ENCODE measurements at places on chromosomes 4 and X. TPM values are rescaled to one million over a fixed set of nuclear protein-coding genes. Genes with fewer than 3 reads are reported as not detected.
A peak's percentile ranks its signal among the peaks of the same experiment; 100 is the strongest.

DNA sequence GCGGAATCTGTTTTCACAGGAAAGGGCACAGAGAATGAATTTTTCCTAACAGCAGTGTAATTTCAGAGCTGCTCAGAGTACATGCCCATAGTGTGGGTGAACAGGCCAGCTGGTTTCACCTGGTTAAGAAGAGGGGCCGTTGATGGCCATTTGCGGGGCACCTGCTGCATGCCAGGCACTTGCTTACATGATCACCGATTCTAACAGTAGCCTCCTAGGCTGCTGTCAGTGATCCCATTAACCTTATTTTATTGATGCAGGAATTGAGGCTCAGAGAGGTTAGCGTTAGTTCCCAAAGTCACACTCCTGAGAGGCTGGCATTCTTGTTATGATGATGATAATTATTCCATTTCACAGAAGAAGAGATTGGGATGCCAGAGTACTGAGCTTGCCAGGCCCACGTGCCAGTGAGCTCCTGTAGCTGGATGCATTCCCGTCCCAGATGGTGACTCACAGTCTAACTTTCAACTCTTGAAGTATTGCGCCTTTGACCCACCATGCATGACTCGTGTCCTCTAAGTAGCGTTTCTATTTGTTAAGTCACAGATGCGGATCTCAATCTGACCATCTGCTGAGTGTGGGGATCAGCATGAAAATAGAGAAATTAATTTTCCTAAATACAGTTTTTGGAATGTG, 76.5 kb downstream of the PSAPL1 start:
- peak; percentile 80 for DNase-seq
- no peaks in the 10 kb centered on the region for H3K27me3 ChIP-seq
- H3K4me3 ChIP-seq = no peak overlapping the region
- H3K4me1 ChIP-seq = no peaks in the 10 kb centered on the region
- H3K36me3 ChIP-seq = no peaks in the 10 kb centered on the region

DNA sequence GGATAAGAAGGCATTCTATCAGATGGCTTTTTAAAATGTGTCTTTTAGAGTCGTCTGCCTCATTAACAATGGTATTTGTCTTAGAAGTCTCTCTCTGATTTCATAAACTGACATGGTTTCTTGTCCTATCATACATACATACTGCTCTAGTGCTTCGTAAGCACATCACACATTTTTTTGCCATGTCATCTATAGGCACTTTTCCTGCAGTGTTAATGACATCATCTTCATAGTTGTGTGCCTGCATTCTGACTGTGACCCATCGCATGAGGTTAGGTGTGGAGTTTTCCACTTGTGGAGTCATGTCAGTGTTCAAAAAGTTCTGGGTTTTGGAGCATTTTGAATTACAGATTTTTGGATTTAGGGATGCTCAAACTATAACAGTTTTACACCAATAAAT, 361.6 kb upstream of the SPOCK3 start:
- H3K27ac ChIP-seq = no peak overlapping the region
- H3K4me3 ChIP-seq = no peak overlapping the region
- no peak for DNase-seq
- no peaks in the 10 kb centered on the region for H3K27me3 ChIP-seq
- H3K4me1 ChIP-seq = no peaks in the 10 kb centered on the region
- no peaks in the 10 kb centered on the region for H3K36me3 ChIP-seq

DNA sequence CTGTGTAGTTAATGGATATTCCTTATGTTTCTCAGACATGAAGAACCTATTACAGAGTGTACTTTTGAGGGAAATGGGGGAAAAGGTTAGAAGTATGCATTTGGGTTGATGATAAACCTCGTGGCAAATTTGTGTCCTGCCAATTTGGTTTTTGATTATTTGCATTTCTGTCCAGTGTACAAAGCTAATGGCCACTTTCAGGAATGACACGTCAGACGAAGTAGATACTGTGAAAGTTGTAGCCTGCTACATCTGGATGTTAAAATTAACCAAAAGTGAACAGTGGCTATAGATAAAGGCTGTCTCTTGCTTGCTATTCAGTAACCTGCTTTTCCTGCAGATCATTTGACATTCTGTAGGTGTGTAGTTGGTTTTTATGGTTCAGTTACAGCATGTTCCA, 1.0 kb downstream of the PRDX4 start:
- peak overlapping the region; percentile 62 for H3K4me3 ChIP-seq
- peaks cover 5% of the 10 kb centered on the region for H3K4me1 ChIP-seq
- DNase-seq = no peak
- H3K27me3 ChIP-seq = no peaks in the 10 kb centered on the region

DNA sequence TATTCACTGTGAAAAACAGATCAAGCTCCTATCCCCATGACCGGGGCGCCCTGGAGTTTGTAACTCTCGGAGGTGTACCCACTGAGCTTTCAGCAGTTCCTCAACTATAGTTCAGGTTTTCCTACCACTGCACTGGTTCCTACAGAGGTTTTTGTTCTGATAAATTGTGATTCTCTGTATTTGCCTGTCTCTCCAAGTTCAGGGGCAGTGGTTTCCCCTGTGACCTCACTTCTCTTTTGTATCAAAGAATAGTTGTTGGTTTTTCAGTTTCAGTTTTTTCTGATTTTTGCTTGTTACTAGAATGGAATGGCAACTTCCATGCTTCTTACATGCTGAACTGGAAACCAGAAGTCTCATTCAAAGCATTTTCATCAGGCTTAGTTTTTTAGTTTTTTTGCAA, 56.8 kb upstream of the PLS3 start:
- no peaks in the 10 kb centered on the region for H3K36me3 ChIP-seq
- H3K4me3 ChIP-seq = no peak overlapping the region
- no peak overlapping the region for H3K27ac ChIP-seq
- DNase-seq = no peak
- H3K4me1 ChIP-seq = no peaks in the 10 kb centered on the region

Gene RHOXF2
- total RNA-seq = not detected

- H3K4me3 ChIP-seq = no peak overlapping the region
- no peak overlapping the region for H3K27ac ChIP-seq
- no peaks in the 10 kb centered on the region for H3K36me3 ChIP-seq
- H3K4me1 ChIP-seq = no peaks in the 10 kb centered on the region
- no peaks in the 10 kb centered on the region for H3K27me3 ChIP-seq
Observed at GRCh38 chr4:45883421-45883820, 240.4 kb downstream of the GABRG1 start.

Gene ADAMTS3
- not detected for total RNA-seq

Gene AMOT
- total RNA-seq = 10.5 TPM

Gene MAGEA12
- total RNA-seq = not detected

DNA sequence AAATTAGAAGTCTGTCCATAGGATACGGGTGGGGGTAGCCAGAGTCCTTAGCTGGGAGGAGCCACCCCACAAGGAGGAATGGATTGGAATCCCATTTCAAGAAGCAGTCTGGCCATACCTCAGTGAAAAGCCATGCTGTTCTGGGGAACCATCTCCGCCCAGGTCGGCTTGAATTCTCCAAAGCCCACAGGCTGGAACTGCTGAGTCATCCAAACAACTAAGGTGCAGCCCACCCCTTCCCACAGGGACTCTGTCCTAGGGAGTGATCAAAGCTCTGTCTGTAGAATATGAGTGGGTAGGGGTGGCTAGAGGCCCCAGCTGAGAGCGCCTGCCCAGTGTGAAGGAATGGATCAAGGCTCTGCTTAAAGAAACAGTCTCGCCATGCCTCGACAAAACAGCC, 38.8 kb downstream of the ZXDA start:
- H3K27ac ChIP-seq = no peak overlapping the region

- no peaks in the 10 kb centered on the region for H3K4me1 ChIP-seq
- H3K36me3 ChIP-seq = no peaks in the 10 kb centered on the region
- H3K4me3 ChIP-seq = no peak overlapping the region
- H3K27me3 ChIP-seq = no peaks in the 10 kb centered on the region
Observed at GRCh38 chrX:40573763-40574162, 7.0 kb upstream of the ATP6AP2 start.

Gene SLC34A2
- total RNA-seq = not detected

Gene RNF212
- not detected for total RNA-seq

- H3K4me3 ChIP-seq = no peak overlapping the region
- H3K27ac ChIP-seq = no peak overlapping the region
- H3K4me1 ChIP-seq = no peaks in the 10 kb centered on the region
- no peaks in the 10 kb centered on the region for H3K36me3 ChIP-seq
Observed at GRCh38 chr4:153023692-153024394, 87.7 kb downstream of the FHDC1 start.

Gene TLR8
- total RNA-seq = 4.0 TPM

GRCh38 chrX:109312757-109313156, 169.1 kb downstream of the GUCY2F start:
- H3K36me3 ChIP-seq = no peaks in the 10 kb centered on the region
- no peak overlapping the region for H3K4me3 ChIP-seq
- no peak for DNase-seq
- H3K27me3 ChIP-seq = no peaks in the 10 kb centered on the region
- no peaks in the 10 kb centered on the region for H3K4me1 ChIP-seq

Gene EIF1AX
- total RNA-seq = 39.6 TPM

Gene HSFX2
- total RNA-seq = 1.2 TPM

Gene CORIN
- 47.4 TPM for total RNA-seq

Gene SLC25A53
- 16.5 TPM for total RNA-seq

Gene USP17L28
- total RNA-seq = not detected

DNA sequence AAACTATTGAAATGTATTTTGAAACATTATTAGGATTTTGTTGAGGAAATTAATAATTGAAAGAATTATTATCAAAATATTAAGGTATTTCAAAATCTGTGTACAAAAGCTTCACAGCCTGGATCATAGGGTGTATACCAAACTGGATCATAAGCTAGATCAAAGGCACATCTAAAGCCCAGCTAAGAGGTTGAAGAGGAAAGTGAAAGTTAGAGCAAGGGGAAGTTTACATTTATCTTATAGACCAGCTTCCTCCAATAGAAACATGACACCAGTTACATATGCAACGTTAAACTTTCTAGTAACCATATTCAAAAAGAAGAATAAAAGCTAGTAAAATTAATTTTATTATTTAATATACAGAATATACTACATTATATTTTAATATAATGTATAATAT, 227.2 kb upstream of the BMP3 start:
- H3K27me3 ChIP-seq = no peaks in the 10 kb centered on the region
- H3K4me3 ChIP-seq = no peak overlapping the region
- H3K27ac ChIP-seq = no peak overlapping the region
- no peaks in the 10 kb centered on the region for H3K4me1 ChIP-seq

GRCh38 chrX:108494406-108495090, 54.9 kb downstream of the COL4A5 start:
- H3K4me1 ChIP-seq = no peaks in the 10 kb centered on the region
- H3K27me3 ChIP-seq = no peaks in the 10 kb centered on the region
- no peaks in the 10 kb centered on the region for H3K36me3 ChIP-seq
- no peak for DNase-seq
- no peak overlapping the region for H3K27ac ChIP-seq

Gene NLGN4X
- 2.1 TPM for total RNA-seq

- peak overlapping the region; percentile 48 for H3K4me3 ChIP-seq
- no peaks in the 10 kb centered on the region for H3K27me3 ChIP-seq
Observed at GRCh38 chrX:49309401-49309981, 6.0 kb downstream of the GAGE10 start.
